HEK293T (cell line): ENCODE measurements at places on chromosomes 11 and 22.
A peak's percentile ranks its signal among the peaks of the same experiment; 100 is the strongest.

GRCh38 chr22:43226377-43227238, 39.7 kb upstream of the TTLL12 start:
- peak; percentile 18 for DNase-seq

GRCh38 chr11:66011785-66012303, at the start of gene CST6:
Gene CST6 (plus strand): TSS chr11:66012008. CDS start chr11:66012045, 37 bp downstream.
- no peak for DNase-seq

DNA sequence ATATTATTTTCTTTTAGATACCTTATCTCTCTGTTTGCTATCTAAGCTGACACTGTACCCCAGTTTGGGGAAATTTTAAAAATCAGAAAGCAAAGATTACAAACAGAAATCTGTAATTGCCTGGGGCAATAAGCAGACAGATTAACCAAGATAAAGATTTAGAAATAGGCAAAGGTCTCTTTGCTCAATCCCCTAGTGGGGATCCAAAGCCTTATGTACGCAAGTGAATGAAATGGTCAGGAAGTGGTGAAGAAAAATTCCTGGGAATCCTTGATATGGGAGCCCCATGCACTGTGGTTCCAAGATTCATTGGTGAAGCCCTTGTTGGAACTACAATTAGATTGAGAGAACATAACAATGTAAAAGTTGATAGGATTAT, 139.5 kb upstream of the GUCY1A2 start:
- DNase-seq, result no peak

DNA sequence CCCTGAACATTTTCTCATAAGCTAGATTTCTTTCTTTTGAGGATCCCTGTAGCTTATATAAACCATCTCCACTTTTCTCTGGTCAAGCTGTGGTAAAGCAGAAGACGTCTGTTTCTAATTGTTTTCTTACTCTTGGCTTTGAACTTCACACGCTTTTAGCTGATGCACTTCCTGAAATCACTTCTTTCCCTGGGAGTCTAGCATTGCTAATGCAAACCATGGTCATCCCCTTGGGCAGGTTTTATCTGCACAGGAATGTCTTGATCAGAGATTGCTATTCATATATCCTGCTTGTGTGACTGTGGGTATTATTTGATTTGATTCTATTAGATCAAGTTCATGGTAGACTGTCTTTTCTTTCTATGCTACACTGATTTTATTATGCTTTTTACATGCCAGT, 199.2 kb upstream of the POU2AF2 start:
- no peak for DNase-seq

- DNase-seq, result no peak
Measured at GRCh38 chr11:102933627-102934026, 21.9 kb downstream of the MMP13 start.

GRCh38 chr11:120815319-120816100, 208.4 kb upstream of the TBCEL start:
- DNase-seq, result no peak

- DNase-seq, result no peak
Measured at GRCh38 chr11:24622262-24622661, 125.4 kb downstream of the LUZP2 start.

DNA sequence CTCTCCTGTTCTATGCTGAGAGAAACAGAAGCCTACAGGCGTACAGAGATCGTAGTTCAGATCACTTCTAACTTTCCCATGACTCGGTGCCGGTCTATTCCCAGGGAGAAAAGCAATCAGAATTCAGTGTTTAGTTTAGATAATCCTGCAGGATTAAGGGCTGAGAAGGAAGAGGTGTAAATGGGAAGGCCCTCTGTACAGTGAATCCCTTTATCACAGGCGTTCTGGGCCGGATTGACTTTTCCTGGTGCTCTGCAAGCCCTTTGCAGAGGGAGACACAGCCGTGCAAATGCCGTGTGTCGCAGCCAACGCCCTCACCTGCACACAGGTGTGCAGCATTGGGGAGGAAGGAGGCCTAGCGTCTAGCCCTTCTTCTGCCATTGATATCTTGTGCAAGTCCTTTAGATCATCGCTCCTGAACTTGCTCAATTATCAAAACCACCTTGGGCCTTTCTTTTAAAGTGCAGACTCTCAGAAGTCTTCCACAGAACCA, 90.6 kb downstream of the DSCAML1 start:
- no peak for DNase-seq
